ENCODE measurements at places on chromosomes 11 and 22. TPM values are rescaled to one million over a fixed set of nuclear protein-coding genes. Genes with fewer than 3 reads are reported as not detected.

SPDYC gene
- total RNA-seq = not detected

LDLRAD3 gene
- total RNA-seq = 28.1 TPM

TUB gene
- 4.3 TPM for total RNA-seq

PRDM11 gene
- 27.4 TPM for total RNA-seq

NUP160 gene
- 46.3 TPM for total RNA-seq

GRCh38 chr11:133965031-133965601, 8.3 kb upstream of the IGSF9B start:
- no peak for DNase-seq

DNA sequence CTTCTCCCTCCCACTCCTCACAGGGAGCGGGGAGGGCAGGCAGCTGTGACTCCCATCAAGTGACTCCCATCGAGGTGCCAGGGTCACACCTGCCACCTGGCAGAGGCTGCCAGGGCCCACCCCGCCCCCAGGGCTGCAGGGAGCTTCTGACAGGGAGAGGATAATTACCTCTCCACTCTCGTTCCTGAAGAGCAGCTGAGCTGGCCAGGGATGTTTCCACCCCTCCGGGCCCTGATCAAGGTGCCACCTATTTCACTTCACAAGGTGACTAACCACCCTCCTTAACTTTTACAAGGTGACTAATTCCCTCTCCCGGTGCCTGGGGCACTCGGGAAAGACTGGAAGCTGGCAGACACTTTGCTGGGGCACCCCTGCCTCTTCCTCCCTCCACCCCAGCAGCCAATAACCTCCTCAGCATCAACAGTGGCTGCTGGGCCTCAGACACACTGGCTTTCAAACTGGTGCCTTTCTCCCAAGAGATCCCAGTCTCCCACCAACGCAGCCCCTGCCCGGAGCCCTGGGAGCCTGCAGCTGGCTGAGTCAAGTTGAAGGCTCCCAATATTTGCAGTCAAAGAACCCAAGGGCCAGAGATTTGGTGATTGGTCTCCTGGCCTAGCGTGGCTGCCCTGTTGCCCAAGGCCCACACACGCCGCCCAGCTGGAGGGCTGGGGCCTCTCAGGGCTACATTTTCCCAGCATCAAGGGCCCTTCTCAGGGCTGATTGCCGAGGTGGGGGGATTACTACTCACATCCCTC, 22.0 kb upstream of the MYRF start:
- no peak for DNase-seq

GRCh38 chr11:112103446-112103845, 16.8 kb downstream of the SDHD start:
- no peak for DNase-seq

- DNase-seq = no peak
Observed at GRCh38 chr11:34505874-34506273, 7.7 kb downstream of the ELF5 start.

GRCh38 chr11:121426476-121427399, 25.4 kb upstream of the SORL1 start:
- DNase-seq = no peak

DNA sequence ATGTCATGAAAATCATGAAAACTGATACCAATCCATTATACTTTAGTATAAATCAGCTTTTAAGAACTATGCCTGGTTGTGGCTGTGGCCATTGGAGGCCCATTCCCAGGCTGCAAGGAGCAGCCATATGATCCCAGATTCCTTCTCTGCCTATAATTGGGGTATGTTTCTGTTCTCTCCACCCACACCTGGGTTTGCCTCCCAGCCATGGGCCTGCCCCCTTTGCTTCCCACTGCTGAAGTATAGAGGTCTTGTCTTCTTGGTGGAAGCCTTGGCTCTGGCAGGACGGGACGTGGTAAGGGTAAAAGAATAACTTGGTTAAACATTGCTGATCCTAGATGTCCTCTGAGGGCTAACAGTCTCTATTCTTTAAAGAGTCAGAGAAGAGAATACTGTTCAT, 2.4 kb downstream of the MICAL2 start:
- no peak for DNase-seq

DNA sequence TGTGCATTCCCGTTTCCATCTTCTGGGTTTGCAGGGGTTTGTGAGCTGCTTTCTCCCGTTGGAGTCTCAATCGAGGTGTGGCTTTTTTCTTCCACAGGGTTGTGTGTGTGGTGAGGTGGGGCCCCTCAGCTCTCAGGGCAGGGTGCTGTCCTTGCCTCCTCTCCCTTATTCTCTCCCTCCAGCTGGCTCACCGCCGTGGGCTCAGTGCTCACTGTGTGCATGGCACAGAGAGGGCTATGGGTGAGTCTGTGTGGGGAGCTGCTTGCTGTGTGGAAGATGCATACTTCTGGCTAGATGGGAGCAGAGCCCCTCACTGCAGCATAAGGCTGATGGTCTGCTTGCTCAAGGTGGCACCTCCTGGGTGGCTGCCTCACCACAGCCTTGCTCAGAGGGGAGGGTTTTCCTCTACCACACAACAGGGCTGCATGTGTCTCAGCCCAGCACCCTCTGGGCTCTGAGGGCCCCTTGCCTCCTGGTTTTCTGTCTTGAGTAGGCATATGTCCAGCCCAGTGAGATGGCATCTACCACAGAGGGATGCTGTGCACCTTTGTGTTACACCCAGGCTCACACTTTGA, 203.1 kb upstream of the B3GAT1 start:
- no peak for DNase-seq

All from Panc1 (cell line).